ENCODE measurements at places on chromosomes 1 and 21.

DNA sequence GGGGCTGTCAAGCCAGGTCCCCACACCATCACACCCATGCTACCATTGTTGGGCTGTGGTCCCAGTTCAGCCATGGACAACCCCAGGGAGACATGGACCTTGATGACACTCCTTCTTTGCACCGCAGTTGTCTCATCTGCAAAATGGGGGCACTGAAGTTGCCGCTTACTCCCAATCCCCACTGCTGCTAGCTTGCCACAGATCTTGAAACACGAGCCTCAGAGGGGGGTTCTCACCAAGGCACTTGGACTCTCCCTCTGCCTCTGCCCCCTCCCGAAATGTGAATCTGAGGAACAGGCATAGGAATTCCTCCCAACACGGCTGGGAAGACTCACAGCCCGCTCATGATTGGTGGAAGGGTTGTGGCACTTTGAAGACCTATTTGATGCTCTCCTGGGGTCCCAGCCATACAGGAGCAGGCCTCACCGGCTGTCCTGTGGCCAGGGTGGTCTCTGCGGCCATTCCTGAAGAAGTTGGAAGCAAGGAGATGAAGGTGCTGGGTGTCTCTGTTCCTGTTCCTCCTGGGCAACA, 31.1 kb downstream of the RUNX3 start:
- DNase-seq = no peak

GRCh38 chr1:235648407-235648907, 1.1 kb downstream of the GNG4 start:
- DNase-seq = no peak

DNA sequence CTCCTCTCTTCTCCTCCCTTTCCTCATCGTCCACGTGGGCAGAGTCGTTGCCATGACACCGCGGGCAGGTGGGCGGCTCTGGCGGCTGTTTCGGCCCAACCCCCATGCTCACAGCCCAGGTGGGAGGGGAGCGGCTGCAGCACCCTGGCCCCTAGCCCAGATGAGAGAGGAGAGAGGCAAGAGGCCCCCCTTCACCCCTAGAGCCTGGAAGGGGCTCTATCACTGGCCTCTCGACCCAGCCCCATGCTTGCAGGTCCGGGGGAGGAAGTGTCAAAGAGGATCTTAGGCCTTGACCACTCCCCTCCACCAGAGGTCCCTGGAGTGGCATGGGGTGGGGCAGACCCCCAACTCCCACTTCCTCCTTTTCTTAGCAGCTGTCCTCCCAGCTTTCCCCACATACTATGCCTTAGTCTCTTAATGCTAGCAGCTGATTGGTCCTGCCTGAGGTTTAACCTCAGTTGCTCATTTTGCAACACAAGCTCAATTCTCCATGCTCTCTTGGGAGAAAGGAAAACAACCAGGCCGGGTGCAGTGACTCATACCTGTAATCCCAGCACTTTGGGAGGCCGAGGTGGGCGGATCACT, 10.4 kb downstream of the DLGAP3 start:
- DNase-seq = no peak

- peak; percentile 40 for DNase-seq
Measured at GRCh38 chr1:67191668-67192520, 25.6 kb downstream of the IL23R start.

DNA sequence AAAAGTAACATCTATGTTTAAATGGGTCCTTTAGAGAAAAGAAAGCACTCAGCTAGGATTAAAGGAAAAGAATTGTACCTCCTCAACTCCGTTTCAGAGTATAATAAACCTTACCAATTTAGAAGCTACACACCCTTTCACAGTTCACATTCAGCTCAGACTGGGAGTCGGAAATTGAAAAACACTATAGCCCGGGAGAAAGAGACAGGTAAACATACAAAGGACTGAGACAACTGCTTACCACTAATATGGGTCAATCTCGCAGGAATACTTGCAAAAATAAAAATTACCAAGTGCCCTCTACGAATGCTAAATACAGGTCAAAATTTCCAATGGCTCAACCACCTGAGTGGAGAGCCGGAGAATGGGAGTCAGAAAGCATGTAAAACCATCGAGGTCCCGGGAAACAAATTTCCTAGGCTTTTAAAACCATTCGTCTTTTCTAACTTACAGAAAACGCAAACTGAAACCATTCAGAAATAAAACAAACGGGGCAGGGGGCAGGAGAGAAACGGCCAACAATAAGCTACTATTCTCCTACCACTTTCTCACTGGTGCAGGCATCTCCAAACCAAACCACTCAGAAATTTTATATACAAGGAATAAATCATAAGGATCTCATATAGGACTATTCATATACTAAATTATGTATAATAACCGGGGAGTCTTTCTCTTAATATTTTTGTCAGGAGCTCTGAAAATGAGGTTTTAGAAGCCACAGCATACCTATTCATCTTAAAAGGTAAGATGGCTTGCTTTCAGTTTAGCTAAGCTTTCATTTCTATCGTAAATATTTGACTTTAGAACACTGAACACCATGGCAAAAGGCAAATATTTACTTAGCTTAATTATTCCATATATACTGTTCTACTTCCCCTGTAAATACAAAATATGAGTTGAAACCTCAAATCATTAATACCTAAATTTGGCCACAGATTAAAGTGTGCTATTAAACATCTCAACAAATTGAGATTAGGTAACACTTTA, 136.5 kb downstream of the RERE start:
- no peak for DNase-seq

DNA sequence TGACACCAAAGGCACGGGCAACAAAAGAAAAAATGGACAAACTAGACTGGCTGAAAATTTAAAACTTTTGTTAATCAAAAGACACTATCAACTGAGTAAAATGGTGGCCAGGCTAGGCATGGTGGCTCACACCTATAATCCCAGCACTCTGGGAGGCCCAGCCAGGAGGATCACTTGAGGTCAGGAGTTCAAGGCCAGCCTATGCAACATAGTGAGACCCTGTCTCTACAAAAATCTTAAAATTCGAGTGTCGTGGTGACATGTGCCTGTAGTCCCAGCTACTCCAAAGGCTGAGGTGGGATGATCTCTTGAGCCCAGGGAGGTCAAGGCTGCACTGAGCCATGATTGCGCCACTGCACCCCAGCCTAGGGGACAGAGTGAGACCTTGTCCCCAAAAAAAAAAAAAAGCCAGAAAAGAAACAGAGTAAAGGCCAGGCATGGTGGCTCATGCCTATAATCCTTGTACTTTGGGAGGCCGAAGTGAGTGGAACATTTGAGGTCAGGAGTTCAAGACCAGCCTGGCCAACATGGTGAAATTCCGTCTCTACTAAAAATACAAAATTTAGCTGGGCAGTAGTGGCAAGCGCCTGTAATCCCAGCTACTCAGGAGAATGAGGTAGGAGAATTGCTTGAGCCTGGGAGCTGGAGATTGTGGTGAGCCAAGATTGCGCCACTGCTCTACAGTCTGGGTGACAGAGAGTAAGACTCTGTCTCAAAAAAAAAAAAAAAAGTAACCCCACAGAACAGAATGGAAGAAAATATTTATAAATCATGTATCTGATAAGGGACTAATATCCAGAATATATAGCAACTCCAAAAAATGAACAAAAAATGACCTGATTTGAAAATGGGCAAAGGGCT, 8.0 kb downstream of the TUT4 start:
- peak; percentile 21 for DNase-seq

GRCh38 chr1:39159224-39160036, 45.1 kb upstream of the MACF1 start:
- DNase-seq = peak; percentile 46

DNA sequence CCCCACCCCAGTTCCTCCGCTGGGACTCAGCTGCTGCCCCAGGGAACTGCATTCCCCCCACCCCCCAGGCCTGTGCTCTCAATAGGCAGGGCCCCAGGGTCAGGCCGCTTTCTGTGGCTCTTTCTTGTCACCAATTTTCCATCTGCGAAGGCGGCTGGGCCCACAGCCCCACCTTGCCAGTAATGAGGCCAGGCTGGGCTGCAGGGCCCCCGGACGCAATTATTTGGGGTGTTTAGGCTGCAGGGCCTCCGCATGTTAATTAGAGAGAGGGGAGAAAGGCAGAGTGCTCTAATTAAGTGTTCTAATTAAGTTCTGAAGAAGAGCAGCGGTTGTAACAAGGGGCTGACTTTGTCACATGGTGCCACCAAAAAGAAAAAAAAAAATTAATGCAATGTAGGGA, 71.8 kb downstream of the EPHB2 start:
- no peak for DNase-seq

- no peak for DNase-seq
Measured at GRCh38 chr21:24153137-24153536, 1454.1 kb downstream of the MRPL39 start.

DNA sequence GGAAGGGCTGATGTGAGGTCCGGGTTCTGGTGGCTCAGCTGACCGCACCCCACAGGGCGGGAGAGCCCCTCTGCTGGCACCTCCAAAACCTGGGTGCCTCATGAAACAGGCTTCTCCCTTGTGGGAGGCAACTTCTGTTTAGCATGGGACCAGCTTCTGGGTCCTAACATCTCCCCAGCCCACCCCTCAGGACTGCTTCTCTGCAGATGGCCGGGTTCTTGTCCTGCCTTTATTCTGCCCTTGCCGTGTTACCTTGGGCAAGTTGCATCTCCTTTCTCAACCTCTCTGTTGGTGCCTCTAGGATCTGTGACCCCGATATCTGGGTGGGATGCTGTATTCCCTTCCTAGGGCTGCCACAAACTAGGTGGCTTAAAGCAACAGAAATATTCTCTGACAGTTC, 15.0 kb upstream of the TTC22 start:
- DNase-seq = no peak

DNA sequence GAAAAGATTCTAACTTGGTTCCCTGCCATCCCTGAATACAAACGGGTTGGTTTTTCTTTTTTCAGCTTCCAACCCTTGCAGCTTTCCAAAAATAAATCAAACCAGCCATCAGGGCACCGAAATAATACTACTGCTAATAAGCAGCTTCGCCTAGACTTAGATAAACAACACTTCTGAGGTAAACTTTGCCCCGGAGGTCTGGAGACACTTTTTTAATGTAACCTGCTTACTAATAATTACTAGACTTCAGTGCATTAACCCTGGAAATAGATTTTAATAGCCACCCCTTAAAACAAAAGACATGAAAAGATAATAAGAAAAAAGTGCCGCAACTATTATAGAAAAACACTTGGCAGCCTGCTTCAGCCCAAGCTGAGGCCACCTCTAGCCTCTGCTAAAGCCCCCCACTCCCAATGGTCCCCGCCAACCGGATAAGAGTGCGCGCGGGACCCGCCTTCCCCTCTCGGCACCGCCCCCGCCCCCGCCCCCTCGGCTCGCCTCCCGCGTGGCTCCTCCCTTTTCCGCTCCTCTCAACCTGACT, 405 bp upstream of the GADD45A start:
- DNase-seq = no peak

- DNase-seq = no peak
Measured at GRCh38 chr21:17578876-17579275, 33.8 kb downstream of the BTG3 start.

DNA sequence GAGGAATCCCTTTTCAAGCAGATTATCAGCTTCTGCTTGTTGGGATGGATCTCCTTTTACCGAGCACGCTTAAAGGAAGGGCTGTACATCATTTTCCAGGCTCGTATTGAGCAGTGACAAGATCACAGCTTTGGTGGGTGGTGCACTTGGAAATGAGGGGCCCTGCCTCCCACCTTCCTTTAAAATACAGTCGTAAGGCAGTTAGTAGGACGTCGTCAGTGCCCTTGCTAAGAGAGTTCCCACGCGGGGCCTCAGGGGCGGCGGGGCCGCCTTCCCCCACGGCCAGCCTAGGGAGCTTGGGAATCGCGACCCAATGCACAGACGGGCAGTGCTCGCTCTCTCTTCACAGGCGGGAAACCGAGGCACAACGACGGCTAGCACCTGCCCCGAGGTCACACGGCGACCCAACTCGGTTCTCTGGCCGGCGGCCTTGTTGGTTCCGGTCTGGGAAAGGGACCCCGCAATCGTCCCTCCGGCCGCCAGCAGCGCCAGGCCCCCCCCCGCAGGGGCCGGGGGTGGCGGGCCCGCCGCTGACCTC, 58.6 kb downstream of the H3-3A start:
- DNase-seq = no peak

DNA sequence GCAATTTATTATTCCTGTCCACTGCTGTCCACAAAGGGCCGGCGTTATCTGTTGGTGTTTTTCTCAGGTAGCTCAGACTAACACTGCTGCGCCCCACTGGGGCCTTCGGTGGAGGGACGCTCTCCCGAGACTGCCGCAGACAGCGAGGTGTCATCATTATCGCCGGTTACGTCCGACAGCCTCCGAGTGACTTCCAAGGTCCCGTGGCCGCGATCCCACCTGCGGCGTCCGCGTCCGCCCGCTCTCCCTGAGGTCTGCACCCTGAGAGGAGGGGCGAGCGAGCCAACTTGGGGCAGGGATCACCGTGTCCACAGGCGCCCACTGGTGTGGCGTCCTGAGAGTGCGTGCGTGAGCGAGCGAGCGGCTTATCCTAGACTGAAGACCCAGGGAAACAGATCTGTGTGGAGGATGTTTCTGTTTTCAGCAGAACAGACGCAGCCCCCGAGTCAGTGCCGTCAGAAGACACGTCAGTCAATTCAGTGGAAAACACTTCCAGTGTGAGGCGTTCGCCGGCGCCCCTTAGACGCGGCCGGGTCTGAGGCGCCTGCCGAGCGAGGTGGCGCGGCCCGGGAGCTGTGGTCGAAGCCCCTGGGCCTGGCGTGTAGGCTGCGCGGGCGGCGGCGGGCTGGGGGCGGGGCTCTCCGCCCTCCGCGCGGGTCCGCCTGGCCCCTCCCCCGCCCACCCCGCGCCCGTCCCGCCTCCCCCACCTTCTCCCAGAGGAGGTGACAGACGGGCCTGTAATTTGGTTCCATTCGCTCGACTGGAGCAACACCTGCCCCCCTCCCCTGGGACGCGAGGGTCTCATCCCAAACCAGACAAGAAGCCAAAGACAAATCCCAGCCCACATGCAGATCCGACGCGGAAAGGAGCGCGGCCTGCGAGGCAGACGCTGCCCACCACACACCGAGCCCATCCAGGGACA, 12.6 kb downstream of the NHLH2 start:
- peak; percentile 33 for DNase-seq

GRCh38 chr1:73821520-73821919, 376.5 kb downstream of the LRRIQ3 start:
- no peak for DNase-seq

- peak; percentile 79 for DNase-seq
Measured at GRCh38 chr1:159170639-159171038, 776 bp upstream of the CADM3 start.
